ENCODE measurements at places on chromosomes 13 and 19.

DNA sequence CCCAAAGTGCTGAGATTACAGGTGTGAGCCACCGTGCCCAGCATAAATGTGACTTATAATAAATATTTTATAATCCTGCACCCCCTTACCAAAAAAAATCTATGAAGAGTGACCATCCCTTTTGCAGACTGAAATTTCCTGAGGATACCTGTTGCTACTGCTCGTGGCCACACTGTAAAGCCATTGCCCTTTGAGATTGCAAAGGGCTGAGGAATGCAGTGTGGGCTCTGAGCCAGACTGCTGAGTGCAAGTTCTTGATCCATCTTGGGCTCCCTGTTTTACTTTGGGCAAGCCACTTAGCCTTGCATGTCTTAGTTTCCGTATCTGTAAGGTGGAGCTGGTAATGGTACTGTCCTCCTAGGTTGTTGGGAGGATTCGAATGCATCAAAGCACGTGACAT lies 23.4 kb downstream of the SIPA1L3 start:
- DNase-seq = no peak

GRCh38 chr13:21595546-21595822 lies 8.5 kb downstream of the MICU2 start:
- DNase-seq = no peak

DNA sequence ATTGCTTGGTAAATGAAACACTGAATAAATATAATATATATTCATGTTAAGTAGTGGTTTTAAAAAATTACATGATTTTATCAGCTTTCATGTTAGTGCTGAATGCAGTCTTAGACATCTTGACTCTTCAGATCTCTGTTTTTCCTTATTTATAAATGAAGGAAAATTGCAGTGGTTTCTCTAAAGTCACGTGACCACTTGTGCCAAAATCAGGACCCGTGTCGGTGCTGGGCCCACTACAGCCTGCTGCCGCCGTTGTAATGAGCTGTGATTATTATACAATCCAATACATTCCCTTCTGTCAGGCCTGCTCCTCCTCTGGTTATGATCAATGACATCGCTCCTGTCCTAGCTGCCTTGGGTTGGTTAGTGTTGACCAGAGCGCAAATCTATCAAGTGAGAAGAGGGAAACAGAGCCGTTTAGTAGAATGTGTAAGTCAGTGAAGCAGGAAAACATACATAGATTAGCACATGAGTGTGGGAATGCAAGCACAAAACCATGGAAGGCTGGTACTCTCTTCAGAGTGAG lies 88.2 kb downstream of the AKAP11 start:
- no peak for DNase-seq

DNA sequence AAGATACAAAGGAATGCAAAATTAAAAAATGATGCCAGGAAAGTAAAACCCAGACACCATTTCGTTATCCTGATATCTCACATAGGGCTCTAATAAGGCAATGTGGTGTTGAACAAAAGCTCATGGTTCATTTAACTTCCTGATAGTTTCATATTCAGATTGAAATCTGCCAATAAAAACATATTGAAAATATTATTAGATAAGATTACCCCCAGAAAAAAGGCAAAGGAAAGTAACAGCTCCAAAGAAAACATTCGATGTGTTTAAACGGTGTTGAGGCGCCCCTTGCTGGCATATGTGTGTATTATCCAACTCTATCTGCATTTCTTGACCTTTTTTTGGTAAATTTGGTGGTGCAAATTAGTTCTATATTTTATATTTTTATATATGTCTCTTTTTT lies 75.9 kb downstream of the ESD start:
- peak; percentile 6 for DNase-seq

DNA sequence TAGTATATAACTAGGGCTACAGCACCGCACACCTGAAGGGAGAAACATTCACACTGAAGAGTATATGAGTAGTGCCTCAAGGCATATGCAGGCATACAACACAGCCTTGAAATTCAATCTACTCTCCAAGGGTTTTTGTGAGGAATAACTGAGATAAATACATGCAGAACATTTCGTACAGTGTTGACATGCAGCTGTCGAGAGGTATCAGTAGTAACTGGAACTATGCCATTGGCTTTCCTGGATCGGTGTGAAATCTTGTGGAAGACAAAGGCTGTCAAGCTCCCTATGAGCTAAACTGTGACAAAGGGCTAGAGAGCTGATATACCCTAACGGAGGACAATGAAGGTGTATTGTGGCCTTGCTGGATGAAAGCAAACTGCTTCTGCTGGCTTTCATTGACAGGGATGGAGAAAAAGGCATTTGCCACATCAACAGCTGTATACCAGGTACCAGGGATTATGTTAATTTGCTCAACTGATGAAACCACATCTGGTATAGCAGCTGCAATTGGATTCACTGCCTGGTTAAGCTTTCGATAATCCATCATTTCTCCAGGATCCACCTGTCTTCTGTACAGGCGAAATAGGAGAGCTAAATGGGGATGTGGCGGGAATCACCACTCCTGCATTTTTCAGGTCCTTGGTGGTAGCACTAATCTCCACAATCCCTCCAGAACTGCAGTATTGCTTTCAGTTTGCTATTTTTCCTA lies 16.3 kb downstream of the MTRF1 start:
- no peak for DNase-seq

DNA sequence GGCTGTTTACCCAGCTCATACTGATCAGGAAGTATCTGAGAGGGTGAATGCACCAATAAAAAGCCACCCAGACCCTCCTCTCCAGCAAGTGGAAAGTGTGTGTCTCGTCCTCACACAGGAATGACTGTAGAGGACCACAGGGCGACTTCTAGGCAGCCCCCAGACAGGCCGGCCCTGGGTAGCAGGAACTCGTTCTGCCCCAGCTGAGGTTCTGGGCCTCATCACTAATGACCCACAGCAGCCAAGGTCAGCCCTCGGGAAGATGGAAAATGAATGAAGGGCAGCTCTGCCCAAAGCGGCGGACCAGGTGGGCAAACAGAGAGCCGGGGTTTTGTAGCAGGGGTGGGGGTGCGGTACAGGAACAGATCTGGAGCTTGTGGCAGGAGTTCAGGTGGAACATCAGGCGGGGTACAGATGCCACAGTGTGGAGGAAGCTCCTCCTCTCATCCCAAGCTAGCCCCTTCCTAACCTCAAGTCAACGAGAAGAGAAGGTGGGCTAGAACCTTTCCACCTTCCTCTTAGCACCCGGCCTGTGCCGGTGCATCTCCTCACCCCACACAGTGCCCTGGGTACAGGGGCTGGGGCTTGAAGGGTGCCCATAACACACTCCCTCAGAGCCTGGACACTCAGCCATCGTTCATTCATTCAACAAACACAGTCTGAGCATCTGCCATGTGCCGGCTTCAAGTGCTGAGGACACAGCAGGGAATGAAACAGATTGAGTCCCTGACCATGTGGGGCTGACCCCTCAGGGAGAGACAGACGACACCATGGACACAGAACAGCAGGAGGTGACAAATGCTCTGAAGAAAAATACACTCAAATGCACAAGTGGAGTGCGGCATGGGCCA lies 36.2 kb downstream of the RFX2 start:
- no peak for DNase-seq
